MG63 (cell line): ENCODE measurements at places on chromosomes 5 and 9. TPM values are rescaled to one million over a fixed set of nuclear protein-coding genes. Genes with fewer than 3 reads are reported as not detected.

GRCh38 chr9:115989831-115990230 lies 163.8 kb upstream of the PAPPA start:
- DNase-seq = no peak

GRCh38 chr9:98879963-98880310 lies 63.8 kb upstream of the COL15A1 start:
- no peak for DNase-seq

- peak; percentile 35 for DNase-seq
These were observed 306.9 kb downstream of the GLIS3 start for GRCh38 chr9:3992924-3993323.

Gene EIF4E1B
- total RNA-seq = not detected in 2 replicates

Gene PCDHB14
- total RNA-seq = 0.74 and 3.8 TPM in 2 replicates

Gene UCK1
- 19.3 and 30.6 TPM in 2 replicates for total RNA-seq

Gene VDAC1
- total RNA-seq = 680 and 772 TPM in 2 replicates

Gene INSL4
- total RNA-seq = not detected in 2 replicates

Gene AQP7
- not detected in 2 replicates for total RNA-seq
